ENCODE measurements at places on chromosomes 5 and 9.

- no peak for DNase-seq
These were observed 271.2 kb upstream of the IRX2 start for GRCh38 chr5:3022665-3023064.

- no peak for DNase-seq
These were observed 339.0 kb upstream of the POU5F2 start for GRCh38 chr5:94080390-94080789.

DNA sequence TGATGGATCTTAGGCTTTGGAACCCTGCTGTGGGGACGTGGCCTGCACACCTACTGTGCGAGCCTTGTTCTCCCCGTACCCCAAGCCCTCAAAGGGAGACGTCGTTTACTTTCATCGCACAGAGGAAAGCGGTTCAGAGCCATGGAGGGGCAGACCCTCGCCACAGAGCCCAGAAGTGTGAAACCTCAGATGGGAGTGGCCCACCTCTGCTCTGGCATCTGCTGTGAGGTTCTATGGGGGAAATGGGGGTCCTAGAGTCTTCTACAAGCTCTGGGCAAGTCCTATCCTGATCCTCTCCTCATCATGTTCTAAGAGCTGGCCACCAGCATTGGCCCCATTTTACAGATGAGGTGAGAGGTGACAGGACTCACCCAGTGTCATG, 3.7 kb upstream of the RNF44 start:
- DNase-seq: no peak

DNA sequence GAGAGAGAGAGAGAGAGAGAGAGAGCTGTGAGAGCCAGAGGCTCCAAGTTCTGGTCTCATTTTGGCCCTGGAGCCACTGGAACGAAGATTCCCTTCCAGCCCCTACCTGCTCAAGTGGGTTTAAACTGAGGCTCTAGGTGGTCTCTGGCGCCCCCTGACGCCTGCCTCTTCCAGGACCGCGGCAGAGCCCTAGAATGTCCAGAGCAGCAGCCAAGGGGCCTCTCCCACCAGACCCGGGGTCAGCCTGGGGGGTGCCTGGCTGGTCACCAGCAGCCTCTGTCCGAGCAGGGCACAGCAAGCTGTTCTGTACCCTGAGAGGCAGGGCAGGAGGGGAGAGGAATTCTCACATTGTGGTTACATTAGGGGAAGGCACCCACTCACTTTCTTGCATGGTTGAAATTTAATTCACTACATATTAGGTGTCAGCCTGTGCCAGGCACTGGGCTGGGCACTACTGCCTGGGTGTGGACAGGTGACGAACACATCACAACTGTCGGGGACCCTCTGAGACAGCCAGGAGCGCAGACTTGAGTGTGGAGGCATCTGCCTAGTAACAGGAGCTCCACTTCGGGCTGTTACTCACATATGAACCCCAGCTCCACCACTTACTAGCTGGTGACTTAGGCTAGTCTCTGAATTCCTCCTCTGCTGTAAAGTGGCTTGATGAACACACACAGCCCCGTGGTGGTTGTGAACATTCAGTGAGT, 44.5 kb downstream of the AMBP start:
- DNase-seq: no peak

DNA sequence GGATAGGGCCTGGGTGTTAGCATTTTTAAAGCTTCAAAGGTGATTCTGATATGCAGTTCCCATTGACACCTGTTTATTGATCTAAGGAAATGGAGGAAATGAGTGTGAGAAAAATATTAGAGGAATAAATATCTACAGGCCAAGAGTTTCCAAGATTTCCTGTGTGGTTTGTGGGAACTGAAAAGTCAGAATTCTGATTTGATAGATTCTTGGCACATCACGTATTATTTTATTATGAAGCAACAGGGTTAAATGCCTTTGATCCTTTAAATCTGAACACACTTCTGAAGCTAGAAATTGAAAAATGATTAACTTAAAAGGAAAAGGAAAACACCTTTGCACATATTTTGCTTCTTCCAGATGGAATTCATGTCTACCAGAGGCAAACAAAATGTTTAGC, 113.7 kb downstream of the CD180 start:
- DNase-seq: no peak

DNA sequence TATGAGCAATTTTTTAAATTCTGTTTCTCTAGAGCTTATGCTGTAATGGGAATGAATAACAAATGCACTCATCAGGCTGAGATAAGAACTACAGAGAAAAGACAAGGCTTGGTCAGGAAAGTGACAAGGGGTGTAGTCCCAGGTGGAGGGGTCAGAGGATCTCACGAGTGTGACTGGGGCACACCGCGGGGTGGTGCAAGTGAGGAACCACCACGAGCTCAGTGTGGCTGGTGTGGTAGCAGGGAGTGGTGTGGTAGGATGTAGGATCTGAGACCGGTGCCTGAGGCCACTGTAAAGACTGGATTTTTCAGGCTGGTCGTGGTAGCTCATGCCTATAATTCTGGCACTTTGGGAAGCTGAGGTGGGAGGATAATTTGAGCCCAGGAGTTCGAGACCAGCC, 9.0 kb downstream of the ANXA6 start:
- no peak for DNase-seq

GRCh38 chr9:16716601-16717000, 153.9 kb downstream of the BNC2 start:
- no peak for DNase-seq

- DNase-seq: no peak
These were observed 108.5 kb downstream of the FEM1C start for GRCh38 chr5:115435778-115436712.

DNA sequence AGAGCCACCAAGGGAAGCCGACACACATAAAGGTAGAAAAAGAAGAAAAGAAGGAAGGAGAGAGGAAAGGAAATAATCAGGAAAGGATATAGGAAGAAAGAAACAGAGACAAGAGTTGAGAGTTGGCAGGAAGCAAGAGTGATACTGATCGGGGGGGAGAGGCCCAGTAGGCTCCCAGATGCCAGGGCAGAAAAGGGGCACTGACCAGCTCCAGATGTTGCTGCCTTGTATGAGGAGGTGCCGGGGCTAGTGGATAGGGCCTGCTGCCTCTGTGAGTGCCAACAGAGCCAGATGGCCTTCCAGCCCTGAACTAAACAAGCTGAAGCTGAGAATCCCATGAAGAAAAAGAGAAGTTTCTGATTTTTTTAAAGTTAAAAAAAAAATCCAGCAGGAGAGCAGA, 82.0 kb upstream of the TRIM32 start:
- no peak for DNase-seq

DNA sequence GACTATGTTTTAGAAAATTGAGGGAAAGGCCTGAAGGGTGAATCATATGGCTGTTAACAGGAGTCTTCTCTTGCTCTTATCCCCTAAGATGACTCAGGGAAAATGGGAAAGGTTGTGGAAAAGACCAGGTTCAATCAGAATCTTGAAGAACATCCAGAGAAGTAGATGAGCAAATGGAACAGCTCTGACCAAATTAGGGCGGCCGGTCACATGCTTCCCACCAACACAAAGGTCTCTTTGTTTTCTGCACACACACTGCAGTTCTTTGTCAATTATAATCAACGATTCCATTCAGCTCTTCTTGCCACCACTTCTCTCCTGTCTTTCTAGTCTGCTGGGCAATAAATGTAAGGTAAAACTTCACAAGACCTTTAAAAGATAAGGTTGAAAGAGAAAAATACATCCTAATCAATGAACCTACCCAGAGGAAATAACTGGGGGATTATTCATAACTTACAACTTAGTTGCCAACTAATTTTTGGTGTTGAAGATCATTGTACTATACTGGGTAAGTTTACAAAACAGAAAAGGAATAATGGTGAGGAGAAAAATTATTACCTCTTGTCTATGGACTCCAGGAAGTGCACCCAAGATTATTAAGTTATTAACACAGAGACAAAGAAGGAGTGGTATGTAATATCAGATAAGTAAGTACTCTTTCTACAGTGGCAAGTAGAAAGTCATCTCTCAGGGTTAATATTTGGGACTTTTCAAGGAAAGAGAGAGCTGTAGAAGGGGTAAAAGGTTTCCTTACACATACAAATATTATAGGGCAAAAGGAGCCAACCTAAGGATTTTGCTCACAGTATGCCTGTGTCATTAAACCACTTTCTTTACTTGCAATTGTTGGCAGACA, 441.9 kb upstream of the PIK3R1 start:
- DNase-seq: no peak

GRCh38 chr5:104297076-104297475, 734.5 kb upstream of the NUDT12 start:
- no peak for DNase-seq

DNA sequence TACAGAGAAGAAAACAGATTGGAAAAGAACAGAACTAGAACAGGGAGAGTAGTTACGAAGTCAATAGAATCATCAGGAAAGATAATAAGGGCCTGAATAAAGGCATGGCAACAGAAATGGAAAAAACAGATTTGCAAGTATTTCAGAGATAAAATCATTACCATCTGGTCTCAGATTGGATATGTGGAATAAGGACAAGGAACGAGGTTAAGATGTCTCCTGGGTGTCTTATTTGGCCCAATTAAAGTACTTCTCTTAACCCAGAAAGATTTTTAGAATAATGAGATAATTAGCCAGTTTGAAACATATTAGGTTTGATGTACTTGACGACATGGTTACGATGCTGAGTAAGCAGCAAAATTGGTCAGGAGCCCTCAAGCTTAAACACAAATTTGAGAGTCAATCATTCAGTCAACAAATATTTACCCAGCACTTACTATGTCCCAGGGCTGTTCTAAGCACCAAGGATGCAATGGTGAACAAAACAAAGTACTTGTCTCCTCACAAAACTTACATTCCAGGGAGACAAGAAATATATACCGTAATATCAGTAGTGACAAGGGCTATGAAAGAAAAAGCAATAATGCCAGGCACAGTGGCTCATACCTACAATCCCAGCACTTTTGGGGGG, 18.3 kb downstream of the RICTOR start:
- DNase-seq: no peak

All from hematopoietic multipotent progenitor cell treated with erythropoietin and hydrocortisone succinate and interleukin-3 and kit ligand, for 15 days (in vitro differentiated cells).